ENCODE measurements at places on chromosomes 4 and X.
A peak's percentile ranks its signal among the peaks of the same experiment; 100 is the strongest.

GRCh38 chr4:186845137-186845842, 121.6 kb upstream of the FAT1 start:
- no peak for DNase-seq

DNA sequence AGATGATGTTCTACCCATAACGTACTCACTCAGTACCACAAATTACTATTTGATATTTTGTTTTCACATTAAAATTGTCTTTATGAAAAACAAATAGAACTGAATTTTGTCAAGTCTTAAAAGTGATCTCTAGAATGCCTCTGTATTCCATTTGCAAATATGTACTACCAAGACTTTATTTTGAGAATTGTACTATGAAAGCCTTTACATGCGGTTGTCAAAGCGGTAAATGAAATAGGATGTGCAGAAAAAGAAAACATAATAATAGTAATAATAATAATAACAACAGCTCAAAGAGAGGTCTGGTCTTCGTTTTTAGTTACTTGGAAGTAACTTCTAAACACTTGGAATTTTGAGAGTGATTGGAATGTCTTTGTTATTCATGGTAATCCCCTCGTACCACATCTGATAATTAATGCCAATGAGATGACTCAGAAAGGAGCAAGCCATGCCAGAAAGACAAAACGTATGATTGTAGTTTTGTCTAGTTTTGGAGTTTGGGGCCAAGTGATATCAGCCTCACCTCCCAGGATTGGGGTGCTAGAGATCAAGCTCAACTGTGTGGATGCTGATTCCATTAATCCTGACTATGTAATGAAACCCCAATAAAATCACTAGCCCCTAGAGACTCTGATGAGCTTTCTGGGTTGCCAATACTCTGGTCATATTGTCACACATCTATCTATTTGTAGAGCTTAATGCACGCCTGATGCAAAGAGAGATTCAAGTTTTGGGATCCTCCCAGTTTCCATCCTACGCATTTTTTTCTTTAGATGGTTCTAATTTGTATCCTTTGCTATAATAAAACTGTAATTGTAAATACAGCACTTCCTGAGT, 20.2 kb upstream of the CTSO start:
- no peak for DNase-seq

DNA sequence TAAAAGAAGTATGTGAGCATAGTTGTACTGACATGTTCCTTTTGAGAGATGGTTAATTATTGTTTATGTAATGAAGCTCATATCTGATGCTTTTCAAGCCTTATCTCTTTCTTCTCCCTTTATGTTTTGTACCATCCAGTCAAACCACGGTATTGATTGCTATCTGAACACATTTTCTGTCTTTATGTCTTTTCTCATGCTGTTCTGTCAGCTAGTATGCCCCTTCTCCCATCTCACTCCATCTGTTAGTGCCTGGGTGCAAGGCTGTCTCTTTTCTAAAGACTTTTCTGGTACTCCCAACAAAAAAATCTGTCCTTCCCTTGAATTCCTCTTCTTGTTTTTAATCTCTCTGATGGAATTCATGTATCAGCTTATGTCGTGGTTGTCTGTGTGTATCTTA, 883.8 kb upstream of the IGFBP7 start:
- DNase-seq: no peak

DNA sequence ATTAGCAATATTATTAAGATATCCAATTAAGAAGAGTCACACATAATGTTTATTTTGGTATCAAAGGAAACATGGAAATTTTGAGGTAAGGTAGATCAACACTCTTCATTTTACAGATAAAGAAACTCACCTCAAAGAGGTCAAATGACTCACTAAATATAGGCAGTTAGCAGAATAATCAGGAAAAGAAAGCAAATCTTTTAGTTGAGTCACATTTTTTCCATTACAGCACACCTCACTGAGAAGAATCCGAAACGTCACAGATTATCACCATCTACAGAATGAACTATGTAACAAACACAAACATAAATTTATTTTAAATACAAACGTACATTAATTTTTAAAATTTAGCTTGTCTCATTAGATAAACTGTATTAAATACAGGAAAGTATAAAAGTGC, 70.1 kb downstream of the TMEM47 start:
- DNase-seq: no peak

DNA sequence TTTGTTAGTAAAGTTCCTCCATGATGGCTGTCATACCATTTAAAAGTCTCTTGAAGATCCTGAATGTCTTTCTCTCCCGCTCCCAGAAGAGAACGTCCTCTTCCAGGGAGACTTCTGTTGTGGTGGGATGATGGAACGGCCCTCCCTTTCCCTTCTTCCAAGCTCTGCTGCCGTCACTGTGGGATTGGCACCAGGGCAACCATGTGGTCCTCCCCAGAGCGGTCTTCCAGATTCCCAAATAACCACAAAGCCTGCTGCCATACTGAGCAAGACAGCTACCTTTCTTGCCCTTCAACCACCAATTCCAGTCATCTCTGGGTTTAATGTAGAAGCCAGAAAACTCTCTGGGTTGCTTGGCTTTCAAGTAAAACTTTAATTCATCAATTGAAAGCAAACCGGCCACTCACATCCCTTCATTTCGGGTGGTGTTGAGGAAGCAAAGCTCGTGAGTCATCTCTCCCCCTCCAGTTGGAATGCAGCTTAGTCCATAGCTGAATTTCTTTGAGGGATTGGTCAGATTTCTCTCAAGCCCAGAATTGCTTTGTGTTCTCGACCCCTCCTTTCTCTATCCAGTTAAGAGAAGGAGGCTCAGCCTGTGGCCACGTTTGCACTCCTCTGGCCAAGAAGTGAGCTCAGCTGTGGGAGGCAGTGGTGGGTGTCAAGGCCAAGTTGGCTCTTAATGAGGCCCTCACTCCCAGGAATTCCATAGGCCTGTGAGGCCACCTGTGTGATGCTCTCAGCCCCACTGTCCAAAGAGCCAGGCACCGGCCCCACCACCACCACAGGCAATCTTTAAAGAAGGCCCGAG, 36.9 kb downstream of the FHDC1 start:
- DNase-seq: no peak

GRCh38 chrX:134688031-134688823, 30.0 kb upstream of the PLAC1 start:
- no peak for DNase-seq

GRCh38 chrX:131827935-131828334, 195.2 kb upstream of the STK26 start:
- no peak for DNase-seq

GRCh38 chrX:110477593-110478228, 119.1 kb downstream of the RTL9 start:
- DNase-seq: no peak

- no peak for DNase-seq
These were observed 33.4 kb downstream of the ANXA3 start for GRCh38 chr4:78584863-78585547.

- no peak for DNase-seq
These were observed 16.1 kb upstream of the USO1 start for GRCh38 chr4:75708218-75708691.

DNA sequence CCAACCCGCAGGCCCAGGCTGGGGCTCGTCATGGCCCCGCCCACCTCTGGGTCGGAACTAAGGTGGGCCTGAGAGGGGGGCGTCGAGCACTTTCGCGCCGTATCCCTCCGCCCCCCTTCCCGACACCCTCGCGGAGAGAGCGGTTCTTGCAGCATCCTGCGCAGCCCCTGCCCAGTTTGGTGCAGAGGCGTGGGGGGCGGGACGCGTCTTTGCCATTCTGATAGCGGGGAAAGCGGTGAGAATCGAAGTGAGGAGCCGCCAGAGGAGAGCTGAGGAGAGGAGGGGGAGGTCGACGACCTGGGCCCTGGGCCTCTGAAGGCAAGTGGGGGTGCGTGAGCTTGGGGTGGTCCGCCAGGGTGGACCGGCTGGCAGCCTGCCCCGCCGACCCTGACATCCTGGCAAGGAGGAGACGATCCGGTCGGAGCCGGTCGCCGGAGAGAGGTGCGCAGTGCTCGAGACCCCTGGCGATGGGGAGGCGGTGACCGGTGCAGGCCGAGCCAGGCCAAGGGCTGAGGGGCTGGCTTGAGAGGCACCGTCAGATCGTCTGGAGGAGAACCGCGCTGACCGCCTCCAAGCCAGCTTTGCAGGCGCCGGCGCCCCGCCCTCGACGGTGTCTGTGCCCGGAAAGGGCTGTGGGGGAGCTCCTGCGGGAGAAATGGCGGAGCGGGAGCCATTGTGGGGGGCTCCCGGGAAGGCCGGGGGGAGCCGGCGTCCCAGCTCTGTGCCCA, 25.5 kb downstream of the GPRASP3 start:
- DNase-seq: no peak

GRCh38 chr4:35151816-35152572, 1092.3 kb downstream of the ARAP2 start:
- peak; percentile 2 for DNase-seq

DNA sequence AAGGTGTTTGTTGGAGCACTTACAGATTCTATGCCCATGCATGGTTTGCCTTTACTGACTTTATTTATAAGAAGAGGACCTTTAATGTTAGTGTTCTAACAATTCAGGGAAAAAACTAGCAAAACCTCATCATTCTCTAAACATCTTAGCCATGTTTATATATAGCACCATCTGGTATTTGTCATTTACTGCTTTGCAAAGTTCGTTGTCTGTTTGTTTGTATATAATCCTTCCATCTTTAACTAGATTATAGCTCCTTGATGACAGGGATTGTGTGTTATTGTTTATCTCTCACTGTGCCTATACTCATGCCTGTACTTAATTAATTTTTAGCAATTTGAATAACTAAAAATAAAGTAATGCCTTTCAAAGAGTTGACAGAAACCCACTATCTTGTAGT, 170.6 kb upstream of the PACRGL start:
- DNase-seq: no peak

- peak; percentile 15 for DNase-seq
These were observed 738.7 kb upstream of the NDST4 start for GRCh38 chr4:115851918-115852766.

- no peak for DNase-seq
These were observed 3.9 kb upstream of the ELF4 start for GRCh38 chrX:130114141-130114588.

- DNase-seq: no peak
These were observed 7.2 kb downstream of the SLC25A6 start for GRCh38 chrX:1384658-1385252.

DNA sequence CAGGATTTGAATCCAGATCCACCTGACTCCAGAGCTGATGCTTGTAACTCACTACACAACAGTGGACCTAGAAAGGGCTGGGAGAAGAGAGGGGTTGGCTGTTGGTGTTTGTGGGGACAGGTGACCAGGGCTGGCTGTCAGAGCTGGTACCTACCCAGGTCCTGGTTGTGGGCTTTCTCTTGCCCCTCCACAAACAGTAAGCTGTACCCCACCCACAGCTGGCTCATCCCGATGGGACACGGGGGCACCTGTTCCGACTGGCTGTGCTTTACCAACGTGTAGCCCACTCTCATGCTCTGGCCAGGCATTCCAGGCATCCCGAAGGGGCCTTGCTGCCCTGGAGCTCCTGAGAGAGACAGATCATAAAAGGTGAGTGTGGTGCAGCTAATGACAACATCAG, 68.7 kb downstream of the ATG4A start:
- DNase-seq: no peak

GRCh38 chrX:100928660-100929613, at the start of gene XKRX:
Gene XKRX (minus strand): TSS chrX:100928917. CDS start chrX:100928304, 613 bp downstream.
- DNase-seq: no peak

GRCh38 chr4:8442596-8443358, 2.2 kb downstream of the TRMT44 start:
- DNase-seq: no peak

DNA sequence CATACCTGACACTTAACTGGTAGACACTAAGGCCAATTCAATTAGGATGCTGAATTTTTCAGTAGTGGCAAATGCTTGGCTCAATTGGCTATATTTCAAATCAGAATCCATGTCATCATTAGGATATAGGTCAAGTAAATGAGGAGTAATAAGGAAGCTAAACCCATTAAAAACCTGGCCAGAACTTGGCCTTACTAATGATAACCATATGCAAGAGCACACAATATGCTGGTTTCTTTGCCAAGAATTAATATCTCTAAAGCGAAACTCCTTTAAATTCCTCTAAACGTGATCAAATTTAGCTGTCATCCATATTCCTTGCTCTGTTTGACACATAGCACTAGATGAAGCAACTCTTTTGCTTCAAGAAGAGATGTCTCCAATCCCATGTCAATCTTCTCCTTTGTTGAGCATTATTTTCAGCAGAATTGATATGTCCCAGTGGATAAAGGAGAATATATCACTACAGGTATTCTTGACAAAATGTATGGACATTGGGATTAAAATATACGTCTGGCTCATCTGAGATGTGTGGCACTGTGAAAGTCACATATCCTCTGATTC, 206.1 kb upstream of the ANKRD50 start:
- DNase-seq: no peak

- no peak for DNase-seq
These were observed 45.5 kb downstream of the FAM9B start for GRCh38 chrX:8988446-8988845.

DNA sequence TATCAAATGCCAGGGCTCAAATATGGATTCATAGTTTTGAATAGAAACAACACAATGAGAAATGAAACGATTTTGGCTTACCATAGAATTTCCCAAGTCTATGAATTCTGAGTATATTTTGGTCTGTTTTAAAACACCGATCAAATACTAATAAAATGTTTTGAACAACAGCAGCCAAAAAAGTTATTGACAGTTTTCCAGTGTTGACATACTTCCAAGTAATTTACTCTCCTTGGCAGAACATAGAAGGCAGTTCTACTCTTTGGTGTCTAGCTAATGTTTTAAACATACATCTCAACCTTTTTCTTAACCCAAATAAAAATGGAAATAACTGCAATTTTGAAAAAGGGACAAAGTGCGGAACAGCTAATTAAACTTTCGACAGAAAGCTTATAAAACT, 1419.8 kb downstream of the ADGRL3 start:
- no peak for DNase-seq

GRCh38 chr4:75135068-75135825, 202.3 kb downstream of the PARM1 start:
- no peak for DNase-seq

All from SHP77 treated with DMSO at 0.1 percent for 48 hours (cell line).